Glutamatergic neuron (in vitro differentiated cells): ENCODE measurements at places on chromosomes 13 and 19. TPM values are rescaled to one million over a fixed set of nuclear protein-coding genes. Genes with fewer than 3 reads are reported as not detected.

DNA sequence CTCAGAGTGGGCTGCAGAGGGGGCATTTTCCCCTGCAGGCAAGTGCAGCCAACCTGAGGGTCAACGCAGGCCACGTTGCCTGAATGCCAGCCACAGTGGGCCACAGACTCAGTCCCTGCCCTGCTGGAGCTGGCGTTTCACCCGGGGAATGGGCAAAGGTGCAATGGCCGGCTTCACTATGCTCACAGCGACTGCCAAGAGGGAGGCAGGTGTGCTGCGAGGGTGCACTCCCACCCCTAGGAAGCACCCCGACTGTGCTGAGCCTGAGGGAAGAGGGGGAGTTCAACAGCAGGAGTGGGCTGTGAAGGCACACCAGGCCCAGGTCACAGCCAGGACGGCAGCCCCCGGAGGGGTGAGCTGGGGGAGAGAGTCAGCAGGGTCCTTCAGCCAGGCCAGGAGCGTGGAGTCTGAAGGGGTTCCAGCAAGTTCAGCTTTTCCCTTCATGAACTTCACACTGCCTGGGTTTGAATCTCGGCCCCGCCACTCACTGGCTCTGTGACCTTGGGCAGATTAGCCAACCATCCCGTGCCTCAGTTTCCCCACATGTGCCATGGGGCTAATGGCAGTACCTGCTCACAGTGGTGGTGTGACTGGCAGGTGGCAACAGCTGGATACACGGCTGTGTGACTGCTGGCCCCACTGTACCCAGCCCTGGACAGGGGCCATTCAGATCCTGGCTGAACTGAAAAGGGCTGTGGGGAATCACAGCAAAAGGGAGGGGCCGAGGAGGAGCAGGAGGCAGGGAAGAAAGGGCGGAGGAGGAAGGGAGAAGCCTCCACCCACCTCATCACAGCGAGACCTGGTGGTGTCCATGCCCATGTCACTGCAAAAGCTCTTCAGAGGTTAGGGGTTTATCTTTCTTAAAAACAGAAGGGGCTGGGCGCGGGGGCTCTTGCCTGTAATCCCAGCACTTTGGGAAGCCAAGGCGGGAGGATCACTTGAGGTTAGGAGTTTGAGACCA is 7.6 kb downstream of the TRAPPC6A start:
- peaks cover 9% of the 10 kb centered on the region for H3K27me3 ChIP-seq
- H3K36me3 ChIP-seq, result no peaks in the 10 kb centered on the region
- DNase-seq, result no peak
- H3K27ac ChIP-seq, result no peak overlapping the region
- peaks cover 11% of the 10 kb centered on the region for H3K4me1 ChIP-seq
- H3K4me3 ChIP-seq, result no peak overlapping the region

GRCh38 chr13:27622881-27623280 is 1.2 kb downstream of the POLR1D start:
- no peaks in the 10 kb centered on the region for H3K36me3 ChIP-seq
- H3K27me3 ChIP-seq, result peaks cover 5% of the 10 kb centered on the region
- peaks cover 9% of the 10 kb centered on the region for H3K4me1 ChIP-seq

DNA sequence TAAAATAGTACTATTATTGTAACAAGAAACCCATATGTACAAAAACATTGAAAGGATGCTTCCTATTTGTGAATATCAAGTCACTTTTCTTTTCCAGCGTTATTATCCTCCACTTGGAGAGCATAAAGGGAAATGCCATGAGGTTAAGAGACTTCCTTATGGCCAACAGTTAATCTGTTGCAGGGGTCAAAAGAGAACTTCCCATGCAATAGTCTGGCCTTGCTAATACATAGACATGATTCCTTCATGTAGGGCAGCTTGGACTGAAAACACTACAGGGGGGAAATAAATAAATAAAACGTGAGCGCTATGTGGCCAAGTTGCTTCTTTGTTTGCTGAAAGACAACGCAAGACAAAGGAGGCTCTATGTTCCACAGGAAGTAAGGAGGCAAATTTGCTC is 269.1 kb upstream of the EDNRB start:
- no peak overlapping the region for H3K27ac ChIP-seq
- no peaks in the 10 kb centered on the region for H3K36me3 ChIP-seq
- H3K4me3 ChIP-seq, result no peak overlapping the region
- H3K27me3 ChIP-seq, result no peaks in the 10 kb centered on the region
- no peaks in the 10 kb centered on the region for H3K4me1 ChIP-seq

DNA sequence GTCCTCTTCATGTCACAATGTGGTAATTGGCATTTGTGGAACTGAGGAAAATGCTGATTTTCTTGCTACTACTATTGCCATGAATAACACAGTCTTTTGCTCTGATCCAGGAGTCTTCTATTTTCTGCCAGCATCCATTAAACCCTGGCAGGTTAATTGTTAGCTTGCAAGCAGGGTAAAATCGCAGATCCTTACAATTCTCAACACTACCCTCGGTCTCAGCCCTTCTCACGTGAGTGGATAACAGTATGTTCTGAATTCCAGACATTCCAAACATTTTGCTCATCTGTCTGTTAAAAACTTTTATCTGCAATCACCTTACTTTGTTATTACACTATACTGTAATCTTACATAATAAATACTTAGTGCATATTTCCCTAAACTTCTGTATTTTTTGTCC is 251.3 kb upstream of the ATXN8OS start:
- H3K27me3 ChIP-seq, result no peaks in the 10 kb centered on the region
- H3K36me3 ChIP-seq, result no peaks in the 10 kb centered on the region
- no peaks in the 10 kb centered on the region for H3K4me1 ChIP-seq
- H3K4me3 ChIP-seq, result no peak overlapping the region
- no peak overlapping the region for H3K27ac ChIP-seq
- DNase-seq, result no peak

The SAE1 gene
- 79.9 TPM for total RNA-seq

The GNG7 gene
- total RNA-seq, result 8.0 TPM
